ENCODE measurements at places on chromosomes 13 and 19.

- DNase-seq = no peak
Measured at GRCh38 chr19:47125669-47125938, 5.0 kb upstream of the SAE1 start.

DNA sequence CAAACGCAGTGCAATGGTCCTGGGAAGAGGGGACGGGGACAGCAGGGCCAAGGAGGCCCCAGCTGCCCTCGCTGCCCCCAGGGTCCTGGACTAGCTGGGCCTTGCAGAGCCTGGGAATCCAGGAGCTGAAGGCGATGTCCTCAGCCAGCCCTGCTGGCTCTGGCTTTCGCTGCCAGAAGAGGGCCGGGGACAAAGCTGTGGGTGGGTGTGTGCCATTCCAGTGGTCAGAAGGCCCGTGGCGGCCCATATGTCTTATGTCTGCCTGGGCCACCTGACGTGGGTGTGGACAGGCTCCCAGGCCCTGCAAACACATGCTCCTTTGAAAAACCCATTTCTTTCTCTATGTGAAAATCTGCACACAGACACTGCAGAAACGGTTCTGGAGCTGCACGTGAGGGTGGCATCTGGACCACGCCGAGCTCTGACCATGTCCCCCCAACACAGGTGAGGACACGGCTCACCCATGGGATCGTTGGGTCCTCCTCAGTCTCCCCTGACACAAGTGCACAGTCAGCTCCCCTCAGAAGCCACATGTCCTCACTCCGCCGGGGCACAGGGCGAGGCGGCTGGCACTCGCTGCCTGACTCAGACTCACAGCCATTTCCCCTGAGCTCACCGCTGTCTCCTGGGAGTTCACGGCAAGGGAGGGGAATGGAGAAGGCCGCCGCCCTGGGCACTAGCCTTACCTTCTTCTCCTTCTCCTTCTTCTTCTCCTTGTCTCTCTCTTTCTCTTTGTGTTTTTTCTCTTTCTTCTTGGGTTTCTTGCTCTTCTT, 16.9 kb downstream of the IZUMO4 start:
- DNase-seq = no peak

GRCh38 chr19:41705393-41706174, 2.8 kb upstream of the CEACAM5 start:
- no peak for DNase-seq

GRCh38 chr13:75869981-75870380, 233.9 kb downstream of the LMO7 start:
- no peak for DNase-seq

- no peak for DNase-seq
Measured at GRCh38 chr13:110838116-110838515, 76.8 kb downstream of the ANKRD10 start.

DNA sequence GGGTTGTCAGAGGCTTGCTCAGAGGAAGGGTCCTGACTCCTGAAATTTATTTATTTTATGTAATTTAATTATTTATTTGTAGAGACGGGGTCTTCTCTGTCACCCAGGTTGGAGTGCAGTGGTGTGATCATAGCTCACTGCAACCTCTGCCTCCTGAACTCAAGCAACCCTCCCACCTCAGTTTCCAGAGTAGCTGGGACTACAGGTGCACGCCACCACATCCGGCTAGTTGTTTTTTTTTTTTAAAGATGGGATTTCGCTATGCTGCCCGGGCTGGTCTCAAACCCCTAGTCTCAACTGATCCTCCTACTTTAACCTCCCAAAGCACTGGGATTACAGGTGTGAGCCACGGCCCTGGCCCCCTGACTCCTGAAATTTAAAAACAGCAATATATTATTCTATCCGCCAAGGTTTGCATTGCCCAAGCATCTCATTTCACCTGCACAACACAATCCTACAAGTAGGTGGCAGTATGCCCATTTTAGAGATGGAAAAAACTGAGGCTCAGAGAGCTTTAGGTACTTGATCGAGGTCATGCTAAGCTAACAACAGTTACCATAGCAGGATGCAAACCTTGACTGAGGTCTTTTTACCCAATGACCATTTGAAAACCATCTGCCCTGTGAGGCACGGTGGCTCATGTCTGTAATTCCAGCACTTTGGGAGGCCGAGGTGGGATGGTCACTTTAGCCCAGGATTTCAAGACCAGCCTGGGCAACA, 18.1 kb downstream of the ARHGEF18 start:
- DNase-seq = no peak

DNA sequence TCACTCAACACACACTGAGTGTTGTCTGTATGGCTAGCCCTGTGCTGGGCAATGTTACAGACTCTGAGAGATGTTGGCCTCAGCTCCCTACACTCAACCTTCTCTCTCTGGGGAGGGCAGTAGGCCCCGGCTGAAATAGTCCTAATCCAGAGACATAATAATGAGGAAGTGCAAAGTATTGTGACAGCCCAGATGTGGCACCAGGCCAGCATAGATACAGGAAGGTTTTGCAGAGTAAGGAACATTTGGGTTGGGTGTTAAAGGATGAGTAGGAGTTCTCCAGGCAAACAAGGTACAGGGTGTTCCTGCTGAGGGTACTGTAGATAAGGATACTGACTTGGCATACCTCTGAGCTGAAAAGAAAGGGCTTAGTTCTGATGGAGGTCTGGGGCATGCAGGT, 2.4 kb downstream of the LIN7B start:
- no peak for DNase-seq

GRCh38 chr13:41503356-41503755, 46.0 kb downstream of the RGCC start:
- no peak for DNase-seq

- no peak for DNase-seq
Measured at GRCh38 chr19:47097396-47098201, 16.0 kb downstream of the ZC3H4 start.

GRCh38 chr19:46211201-46211881, 18.2 kb upstream of the IGFL1 start:
- DNase-seq = no peak

GRCh38 chr13:40408602-40409001, 257.8 kb downstream of the FOXO1 start:
- no peak for DNase-seq

GRCh38 chr13:35567406-35567980, 91.0 kb upstream of the MAB21L1 start:
- no peak for DNase-seq

DNA sequence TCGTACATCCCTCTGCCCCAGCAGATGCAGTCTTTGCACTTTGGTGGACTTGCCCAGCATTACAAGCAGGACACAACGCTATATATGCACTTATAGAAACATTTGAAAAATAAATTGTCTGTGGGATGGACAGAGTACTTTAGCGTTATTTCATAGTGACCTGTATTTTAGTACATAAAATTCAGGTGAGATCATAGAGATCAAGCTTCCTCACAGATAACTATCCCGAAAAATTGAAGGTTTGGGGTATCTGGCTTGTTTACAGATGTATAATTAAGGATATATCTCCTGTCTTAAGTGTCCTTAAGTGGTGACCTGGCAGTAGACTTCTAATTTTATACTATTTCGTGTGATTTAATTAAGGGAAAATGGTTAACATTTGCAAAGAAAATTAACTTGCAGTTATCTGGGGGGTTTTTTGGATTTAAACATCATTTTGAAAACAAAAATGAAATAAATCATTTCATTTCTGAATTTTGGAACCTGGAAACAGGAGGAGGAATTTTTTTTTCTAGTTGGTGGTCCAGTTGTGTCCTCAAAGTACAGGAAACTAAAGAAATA, 977 bp upstream of the MAB21L1 start:
- DNase-seq = no peak

- DNase-seq = no peak
Measured at GRCh38 chr13:93794197-93794885, 567.7 kb downstream of the GPC6 start.

DNA sequence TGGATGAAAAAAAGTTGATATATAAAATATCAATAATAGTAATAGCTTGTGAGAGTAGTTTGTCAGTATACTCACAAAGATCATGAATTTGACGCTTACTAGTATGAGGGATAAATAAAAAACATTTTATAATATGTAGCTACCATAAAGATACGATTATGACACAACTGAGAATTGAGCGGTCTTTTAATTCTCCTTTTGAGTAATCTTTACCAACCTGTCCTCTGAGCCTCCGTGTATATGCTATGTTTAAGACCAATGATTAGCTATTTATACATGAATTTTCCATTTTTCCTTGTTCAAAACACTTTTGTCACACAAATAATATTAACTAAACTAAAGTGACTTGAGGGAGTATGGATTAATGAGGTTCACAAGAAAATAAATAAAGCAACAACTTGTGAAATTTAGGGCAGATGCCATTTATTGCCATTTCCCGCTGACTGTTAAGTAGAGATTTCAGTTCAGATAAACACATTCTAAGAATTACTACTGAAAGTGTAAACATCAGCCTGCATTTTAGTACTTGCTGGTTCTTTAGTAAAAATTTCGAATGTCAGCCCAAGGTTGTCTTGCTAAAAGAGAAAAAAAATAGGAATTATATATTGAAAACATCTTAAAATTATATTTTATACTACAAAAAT, 6.2 kb upstream of the IRS2 start:
- no peak for DNase-seq

DNA sequence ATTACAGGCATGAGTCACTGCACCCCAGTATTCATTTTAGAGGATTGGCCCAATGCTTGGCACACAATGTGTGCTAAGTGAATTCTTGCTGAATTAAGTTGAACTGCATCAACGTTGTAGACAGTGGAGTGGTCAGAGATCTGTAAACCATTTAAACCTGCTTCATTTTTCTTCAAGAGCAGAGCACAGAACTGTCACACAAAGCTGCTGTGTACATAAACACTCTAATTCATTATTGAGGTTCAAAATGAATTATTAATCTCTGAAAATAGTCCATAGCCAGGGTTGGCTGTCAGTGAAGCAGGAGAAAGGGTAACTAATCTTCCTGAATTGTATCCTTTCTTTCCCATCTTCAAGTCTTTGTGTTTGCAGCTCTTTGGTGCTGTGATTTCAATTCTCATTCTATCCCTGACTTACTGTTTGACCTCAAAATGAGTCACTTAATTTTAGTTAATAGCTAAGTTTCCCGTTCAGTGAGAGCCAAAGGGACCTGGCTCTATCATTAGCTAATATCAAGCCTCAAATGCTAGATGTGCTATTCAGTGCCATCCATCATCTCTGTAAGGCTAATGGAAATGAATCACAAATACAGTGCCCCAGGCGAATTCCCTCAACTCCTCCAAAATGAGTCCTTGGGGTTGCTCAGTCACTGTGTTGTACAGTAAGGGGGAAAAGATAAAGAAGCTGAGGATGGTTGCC, 77.0 kb upstream of the TSC22D1 start:
- DNase-seq = no peak

DNA sequence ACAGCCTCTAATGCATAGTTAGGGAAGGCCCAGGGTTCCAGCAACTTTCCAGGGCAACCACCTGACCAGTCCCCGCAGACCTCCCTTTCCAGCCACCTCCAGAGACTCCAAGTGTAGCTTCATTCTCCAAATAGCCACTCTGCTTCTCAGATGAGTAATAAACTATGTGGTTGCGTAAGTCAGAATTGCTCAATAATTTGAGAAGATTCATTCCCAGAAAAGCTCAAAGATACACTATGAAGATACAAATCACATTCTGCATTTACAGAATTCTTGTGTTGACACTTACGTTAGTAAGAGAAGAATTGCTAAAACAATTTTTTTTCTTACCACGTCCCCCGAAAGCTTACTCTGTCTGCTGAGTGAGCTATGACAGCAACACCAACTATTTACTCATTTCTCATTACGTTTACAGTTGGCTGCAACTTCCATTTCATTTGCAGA, 8.2 kb upstream of the LATS2 start:
- no peak for DNase-seq

GRCh38 chr13:75704927-75705288, 68.8 kb downstream of the LMO7 start:
- DNase-seq = no peak

GRCh38 chr13:32036126-32036695, 4.6 kb downstream of the FRY start:
- no peak for DNase-seq

DNA sequence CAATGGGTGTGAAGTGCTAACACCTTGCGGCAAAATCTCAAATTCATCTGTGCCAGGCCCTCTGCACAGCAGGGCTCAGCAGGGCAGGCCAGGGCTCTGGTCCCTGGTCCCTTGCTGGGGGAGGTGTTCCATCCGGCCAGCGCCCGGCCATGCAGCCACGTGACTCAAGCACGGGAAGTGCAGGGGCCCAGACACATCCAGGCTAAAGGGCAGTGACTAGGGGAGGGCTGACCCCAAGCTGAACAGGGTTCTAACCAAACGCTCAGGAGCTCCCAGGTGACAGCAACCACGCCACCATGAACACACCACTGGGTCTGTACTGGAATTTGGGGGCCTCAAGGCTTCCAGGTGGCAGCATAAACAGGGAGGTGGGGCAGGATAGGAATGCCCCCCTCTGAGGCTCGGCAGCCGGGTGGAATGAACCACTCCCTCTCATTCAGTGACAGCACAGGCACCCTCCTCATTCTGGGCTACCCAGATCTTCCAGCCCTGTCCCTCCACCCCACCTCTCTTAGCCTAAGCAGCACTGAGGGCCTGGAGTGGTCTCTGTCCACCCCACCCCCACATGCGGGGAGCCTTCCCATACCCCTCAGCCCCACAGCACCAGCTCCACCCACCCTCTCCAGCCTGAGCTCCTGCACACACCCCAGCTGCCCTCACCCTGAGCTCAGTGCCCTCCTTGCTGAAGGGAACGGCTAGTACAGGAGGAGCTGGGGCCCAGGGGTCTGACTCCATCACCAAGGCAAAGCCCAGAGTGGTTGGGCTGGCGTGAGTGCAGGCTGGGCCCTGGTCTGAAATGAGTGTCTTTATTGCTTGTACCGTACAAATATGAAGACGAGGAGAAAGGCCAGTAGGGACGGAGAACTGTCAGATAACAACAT, 5.3 kb upstream of the CCNP start:
- no peak for DNase-seq

DNA sequence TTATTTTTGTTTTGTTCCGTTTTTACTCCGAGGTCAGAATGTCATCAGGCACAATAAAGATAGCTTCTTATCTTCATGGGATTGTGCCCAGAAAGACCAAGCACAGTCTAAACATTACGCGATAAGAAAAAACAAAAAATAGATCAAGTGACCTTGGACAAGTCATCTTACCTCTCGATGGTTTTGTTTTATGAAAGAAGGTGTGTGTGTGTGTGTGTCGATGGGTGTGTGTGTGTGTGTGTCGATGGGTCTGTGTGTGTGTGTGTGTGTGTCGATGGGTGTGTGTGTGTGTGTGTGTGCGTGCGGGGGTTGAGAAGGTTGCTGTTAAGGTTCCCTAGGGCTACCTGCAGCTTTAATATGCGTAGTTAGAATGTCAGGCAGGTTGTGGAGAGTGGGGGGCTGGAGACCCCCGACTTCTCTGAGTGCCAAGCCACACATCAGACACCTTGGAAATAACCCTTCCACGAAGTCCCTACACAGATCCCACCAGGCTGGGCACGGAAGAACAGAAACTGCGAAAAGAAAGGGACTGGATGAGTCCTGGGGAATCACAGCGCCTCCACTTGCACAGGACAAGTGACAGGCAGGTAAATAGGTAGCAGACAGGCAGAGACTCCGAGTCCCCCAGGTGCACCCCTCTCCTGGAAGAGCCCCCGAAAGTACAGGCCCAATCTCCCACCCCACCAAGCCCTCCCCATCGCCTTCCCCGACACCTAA, 458 bp upstream of the ATP8A2 start:
- DNase-seq = no peak

GRCh38 chr13:52677823-52678222, 25.2 kb downstream of the SUGT1 start:
- DNase-seq = no peak

Data from T follicular helper cell (primary cell).